Activated naive CD4-positive, alpha-beta T cell treated with anti-CD3 and anti-CD28 coated beads, Interleukin-2, amount 50 U/mL, for 72 hours (primary cell): ENCODE measurements at places on chromosomes 12 and 14. TPM values are rescaled to one million over a fixed set of nuclear protein-coding genes. Genes with fewer than 3 reads are reported as not detected.

DNA sequence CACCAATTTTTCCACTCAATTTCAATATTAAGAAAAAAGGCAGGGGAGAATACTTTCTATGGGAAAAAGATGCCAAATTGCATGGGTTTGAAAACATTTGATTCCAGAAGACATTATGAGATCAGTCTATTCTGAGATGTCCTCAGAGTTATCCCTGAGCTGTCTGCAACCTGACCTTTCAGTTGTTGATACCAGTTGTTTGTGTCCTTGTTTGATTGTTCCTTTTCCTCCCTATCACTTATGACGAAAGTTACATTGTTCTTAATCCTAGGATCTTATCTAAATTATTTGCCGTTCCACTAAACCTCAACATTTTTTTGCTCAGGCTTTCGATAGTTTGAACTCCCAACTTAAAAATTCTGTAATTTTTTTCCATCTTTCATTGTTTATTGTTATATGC lies 336.3 kb upstream of the NOVA1 start:
- DNase-seq, result no peak

The NELL2 gene
- 47.5 TPM for total RNA-seq

DNA sequence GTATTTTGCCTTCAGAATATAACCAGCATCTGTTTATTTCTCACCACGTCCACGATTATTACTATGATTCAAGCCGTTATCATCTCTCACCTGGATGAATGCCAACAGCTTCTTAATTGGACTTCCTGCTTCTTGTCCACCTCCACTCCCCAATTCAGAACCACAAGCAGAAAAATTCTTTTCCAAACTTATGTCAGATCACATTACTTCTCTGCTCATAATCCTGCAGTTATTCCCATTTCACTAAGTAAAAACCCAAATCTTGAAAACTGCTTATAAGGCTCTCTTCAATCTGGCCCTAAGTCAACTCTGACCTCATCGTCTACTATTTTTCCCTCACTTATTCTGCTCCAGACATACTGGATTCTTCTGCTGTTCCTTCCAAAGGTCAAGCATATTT lies 2.0 kb downstream of the CRY1 start:
- no peak for DNase-seq

GRCh38 chr14:46048127-46048526 lies 603.5 kb downstream of the RPL10L start:
- no peak for DNase-seq

DNA sequence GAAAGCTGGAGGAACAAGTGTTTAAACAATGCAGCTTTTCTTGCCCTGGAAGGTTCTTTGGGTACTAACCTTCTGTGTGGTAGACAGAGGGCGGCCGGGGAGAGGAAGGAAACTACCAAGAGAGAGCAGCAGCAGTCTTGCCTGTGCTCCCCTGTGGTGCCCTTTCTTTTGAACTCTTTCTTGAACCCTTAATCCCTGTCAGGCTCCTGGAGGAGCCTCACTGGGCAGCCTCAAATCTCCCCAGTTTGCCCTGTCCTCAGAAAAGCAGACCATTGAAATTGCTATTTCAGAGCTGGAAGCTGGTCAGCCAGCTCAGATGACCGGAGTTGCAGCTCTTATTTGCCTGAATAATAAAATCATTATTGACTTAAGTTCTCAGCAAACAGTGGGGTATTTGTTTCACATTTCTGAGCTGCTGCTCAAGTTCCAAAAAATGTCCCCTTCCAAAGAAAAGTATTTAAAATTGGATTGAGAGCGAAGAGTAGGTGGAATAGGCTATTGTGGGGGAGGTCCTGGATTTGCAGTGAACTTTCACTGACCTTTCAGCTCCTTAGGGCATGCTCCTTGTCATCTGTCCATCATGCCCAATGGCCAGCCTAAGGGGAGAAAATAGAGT lies 42.1 kb upstream of the RNASE3 start:
- DNase-seq, result no peak

The POTEG gene
- total RNA-seq, result not detected

The CELA1 gene
- total RNA-seq, result not detected

The OLR1 gene
- not detected for total RNA-seq
